ENCODE measurements at places on chromosomes 3 and 15. TPM values are rescaled to one million over a fixed set of nuclear protein-coding genes. Genes with fewer than 3 reads are reported as not detected.

GRCh38 chr3:45312836-45313493, 75.4 kb upstream of the LARS2 start:
- no peak for DNase-seq
- peaks cover 25% of the 10 kb centered on the region for H3K4me1 ChIP-seq
- peak overlapping the region; percentile 69 for H3K27ac ChIP-seq
- H3K27me3 ChIP-seq, result no peaks in the 10 kb centered on the region
- no peak overlapping the region for H3K4me3 ChIP-seq
- H3K36me3 ChIP-seq, result no peaks in the 10 kb centered on the region

DNA sequence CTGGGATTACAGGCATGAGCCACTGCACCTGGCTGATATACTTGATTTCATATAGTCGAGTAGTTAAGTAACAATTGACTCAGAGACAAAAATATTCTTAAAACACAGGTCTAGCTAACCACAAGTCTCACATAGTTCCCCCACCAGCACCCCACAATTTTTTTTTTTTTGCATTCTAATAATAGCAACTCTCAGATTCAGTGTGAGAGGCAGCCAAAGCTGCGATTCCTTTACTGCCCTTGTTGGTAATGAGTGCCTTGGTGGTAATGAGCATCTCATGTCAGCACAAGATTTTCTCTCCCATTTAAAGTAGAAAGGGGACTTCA, 72.5 kb downstream of the WWTR1 start:
- no peak for DNase-seq
- H3K4me3 ChIP-seq, result no peak overlapping the region
- no peaks in the 10 kb centered on the region for H3K27me3 ChIP-seq
- no peaks in the 10 kb centered on the region for H3K36me3 ChIP-seq
- no peak overlapping the region for H3K27ac ChIP-seq

DNA sequence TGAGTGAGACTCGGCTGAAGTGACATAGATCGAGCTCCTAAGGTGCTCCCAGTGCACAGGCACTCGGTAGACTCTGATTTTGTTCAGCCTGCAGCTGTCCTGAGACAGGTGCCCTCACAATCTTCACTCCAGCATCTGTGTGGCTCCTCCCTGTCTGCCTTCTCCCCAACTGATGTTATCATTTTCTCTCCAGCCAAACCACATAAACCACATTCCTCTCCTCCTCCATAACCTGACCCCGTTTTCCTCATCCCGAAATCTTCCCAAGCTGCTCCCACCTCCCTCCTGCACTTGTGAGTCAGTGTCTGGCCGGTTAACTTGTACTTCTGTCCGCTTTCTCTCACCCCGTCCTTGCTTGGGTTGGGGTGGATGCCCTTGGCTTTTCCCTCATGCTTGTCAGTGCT, 93.3 kb upstream of the HACD2 start:
- no peaks in the 10 kb centered on the region for H3K36me3 ChIP-seq
- DNase-seq, result no peak
- H3K4me3 ChIP-seq, result no peak overlapping the region

- no peak overlapping the region for H3K4me3 ChIP-seq
- no peaks in the 10 kb centered on the region for H3K27me3 ChIP-seq
- peaks cover 8% of the 10 kb centered on the region for H3K4me1 ChIP-seq
- no peaks in the 10 kb centered on the region for H3K36me3 ChIP-seq
- no peak for DNase-seq
Measured at GRCh38 chr3:71518089-71518488, 65.4 kb downstream of the FOXP1 start.

- DNase-seq, result peak; percentile 80
- no peaks in the 10 kb centered on the region for H3K27me3 ChIP-seq
- H3K27ac ChIP-seq, result no peak overlapping the region
- H3K4me1 ChIP-seq, result no peaks in the 10 kb centered on the region
Measured at GRCh38 chr3:133384331-133385027, 15.4 kb upstream of the BFSP2 start.

DNA sequence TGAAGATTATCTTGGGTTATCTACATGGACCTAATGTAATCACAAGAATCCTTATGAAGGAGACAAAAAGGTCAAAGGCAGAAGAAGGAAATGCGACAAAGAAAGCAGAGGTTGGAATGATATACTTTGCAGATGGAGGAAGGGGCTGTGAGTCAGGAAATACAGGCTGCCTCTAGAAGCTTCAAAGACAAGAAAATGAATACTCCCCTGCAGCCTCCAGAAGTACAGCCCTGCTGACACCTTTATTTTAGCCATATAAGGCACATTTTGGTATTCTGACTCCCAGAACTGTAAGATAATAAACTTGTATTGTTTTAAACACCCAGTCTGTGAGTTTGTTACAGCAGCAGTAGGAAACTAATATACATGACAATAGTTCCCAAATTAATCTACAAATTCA, 58.6 kb downstream of the SIDT1 start:
- no peaks in the 10 kb centered on the region for H3K27me3 ChIP-seq
- H3K36me3 ChIP-seq, result no peaks in the 10 kb centered on the region
- no peak for DNase-seq
- peaks cover 2% of the 10 kb centered on the region for H3K4me1 ChIP-seq
- H3K27ac ChIP-seq, result no peak overlapping the region
- no peak overlapping the region for H3K4me3 ChIP-seq

GRCh38 chr3:124885466-124886167, 1.5 kb downstream of the ITGB5 start:
- no peaks in the 10 kb centered on the region for H3K27me3 ChIP-seq
- H3K36me3 ChIP-seq, result no peaks in the 10 kb centered on the region
- peaks cover 41% of the 10 kb centered on the region for H3K4me1 ChIP-seq
- no peak overlapping the region for H3K27ac ChIP-seq
- peak overlapping the region; percentile 66 for H3K4me3 ChIP-seq

- peak within 1 kb of the TSS; percentile 69 for H3K4me3 ChIP-seq
- no peaks in the 10 kb centered on the region for H3K27me3 ChIP-seq
- H3K27ac ChIP-seq, result no peak within 1 kb of the TSS
- H3K4me1 ChIP-seq, result peaks cover 7% of the 10 kb centered on the region
- H3K36me3 ChIP-seq, result no peaks in the 10 kb centered on the region
Measured at GRCh38 chr15:80695099-80695910, at the start of gene ABHD17C. Gene ABHD17C, plus strand, starts transcription at chr15:80695310. Its CDS starts 120 bp downstream, at chr15:80695430.

DNA sequence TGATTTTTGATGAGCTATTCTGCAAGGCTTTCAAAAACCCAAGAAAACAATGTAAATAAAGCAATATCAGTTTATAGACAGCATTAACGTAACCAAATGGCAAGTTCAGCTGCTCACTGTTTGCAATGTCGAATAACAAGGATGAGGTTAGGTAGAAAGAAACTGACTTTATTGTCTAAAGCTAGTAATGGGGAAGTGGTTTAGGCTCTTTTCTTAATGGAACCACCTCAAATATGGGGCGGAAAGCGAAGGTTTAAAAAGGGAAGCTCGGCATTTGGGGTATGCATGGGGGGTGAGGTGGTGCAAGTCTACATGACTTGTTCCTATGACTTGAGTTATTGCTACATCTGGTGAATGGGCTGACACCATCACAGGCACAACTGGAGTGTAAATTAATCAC, 1060.2 kb downstream of the NSUN3 start:
- no peaks in the 10 kb centered on the region for H3K27me3 ChIP-seq
- no peaks in the 10 kb centered on the region for H3K36me3 ChIP-seq
- no peak overlapping the region for H3K4me3 ChIP-seq
- DNase-seq, result no peak

- H3K36me3 ChIP-seq, result peaks cover 24% of the 10 kb centered on the region
- DNase-seq, result no peak
- H3K4me1 ChIP-seq, result peaks cover 34% of the 10 kb centered on the region
- H3K27me3 ChIP-seq, result no peaks in the 10 kb centered on the region
- H3K4me3 ChIP-seq, result no peak overlapping the region
- no peak overlapping the region for H3K27ac ChIP-seq
Measured at GRCh38 chr3:51389423-51390183, 1.5 kb upstream of the RBM15B start.

DNA sequence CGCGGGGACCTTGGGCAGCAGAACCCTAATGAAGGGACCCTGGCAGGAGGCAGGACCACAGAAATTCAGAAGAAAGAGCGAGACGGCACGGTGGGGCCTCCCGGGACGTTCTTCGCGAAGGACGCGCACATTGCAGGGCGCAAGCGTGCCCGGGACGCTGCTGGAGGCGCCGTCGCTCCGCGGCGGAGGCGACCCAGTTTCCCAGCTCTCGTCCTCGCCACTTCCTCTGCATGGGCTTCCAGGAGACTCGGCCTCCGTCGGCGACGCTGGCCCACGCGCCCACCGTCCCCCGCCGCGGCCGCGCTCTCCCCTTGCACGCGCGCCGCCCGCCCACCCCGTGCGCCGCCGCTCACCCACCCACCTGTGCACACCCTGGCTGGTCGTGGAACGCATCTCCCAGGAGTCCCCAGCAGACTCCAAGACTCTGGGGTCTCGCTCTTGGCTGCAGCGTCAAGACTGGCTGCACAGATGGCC, 31.8 kb upstream of the SMAD3 start:
- peak overlapping the region; percentile 5 for H3K4me3 ChIP-seq
- peaks cover 48% of the 10 kb centered on the region for H3K4me1 ChIP-seq

DNA sequence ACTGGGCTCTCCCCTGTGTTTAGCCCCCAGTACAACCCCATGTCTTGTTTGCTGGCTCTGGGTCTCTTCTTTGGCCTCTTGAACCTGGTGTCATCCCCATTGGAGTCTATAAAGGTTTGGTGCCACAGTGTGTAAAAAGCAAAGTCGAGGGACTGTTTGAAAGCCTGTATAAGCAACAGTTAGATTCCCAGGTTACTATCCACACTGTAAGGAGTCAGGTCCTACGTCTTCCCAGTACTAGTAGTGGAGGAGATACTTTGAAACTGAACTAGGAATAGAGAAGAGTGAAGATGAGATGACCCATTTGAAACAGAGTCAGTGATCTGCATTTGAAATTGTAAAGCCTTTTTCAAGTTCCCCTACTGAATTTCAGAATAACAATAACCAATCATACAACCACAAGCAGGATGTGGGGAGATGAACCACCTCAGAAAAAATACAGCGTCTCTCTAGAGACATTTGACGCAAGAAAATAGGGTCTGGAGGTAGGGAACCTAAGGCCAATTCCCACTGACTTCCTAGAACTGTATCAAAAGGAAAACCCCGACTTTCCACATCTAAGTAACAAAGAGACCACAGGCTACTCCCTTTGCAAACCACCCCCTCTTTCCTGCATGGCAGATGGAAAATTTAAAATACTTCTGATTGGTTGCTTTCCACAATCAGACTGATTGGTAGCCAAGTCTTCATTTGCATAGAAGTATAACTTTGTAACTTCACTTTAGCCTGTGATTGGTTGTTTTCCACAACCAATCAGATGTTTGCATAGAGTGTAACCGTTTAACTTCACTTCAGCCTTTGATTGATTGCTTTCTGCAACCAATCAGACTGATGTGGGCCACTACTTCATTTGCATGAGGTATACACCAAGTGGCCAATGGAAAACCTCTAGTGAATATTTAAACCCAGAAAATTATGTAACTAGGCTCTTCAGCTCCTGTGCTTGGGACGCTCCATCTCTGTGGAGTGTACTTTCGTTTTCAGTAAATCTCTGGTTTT, 49.9 kb upstream of the NEDD4 start:
- no peaks in the 10 kb centered on the region for H3K36me3 ChIP-seq
- peaks cover 5% of the 10 kb centered on the region for H3K4me1 ChIP-seq
- H3K4me3 ChIP-seq, result no peak overlapping the region
- H3K27me3 ChIP-seq, result no peaks in the 10 kb centered on the region
- no peak overlapping the region for H3K27ac ChIP-seq

DNA sequence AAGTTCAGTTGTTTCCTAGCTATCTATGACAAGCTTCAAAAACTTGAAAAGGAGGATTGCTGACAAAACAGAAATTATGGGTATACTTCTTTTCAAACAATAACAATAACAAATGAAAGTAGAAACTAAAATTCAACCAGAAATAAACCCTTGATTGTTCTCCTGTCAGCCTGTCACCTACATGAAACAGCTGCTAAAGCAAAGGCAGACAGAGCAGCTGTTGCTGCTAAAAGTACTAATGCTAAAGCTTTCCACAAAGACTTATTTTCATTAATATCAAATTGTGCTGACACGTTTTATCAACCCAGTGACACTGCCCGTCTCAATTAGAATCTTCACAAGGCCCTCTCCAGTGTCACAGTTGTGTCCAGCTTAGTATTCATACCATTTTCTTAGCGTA, 533.2 kb upstream of the GBE1 start:
- no peak overlapping the region for H3K4me3 ChIP-seq
- no peak overlapping the region for H3K27ac ChIP-seq
- DNase-seq, result no peak
- H3K27me3 ChIP-seq, result no peaks in the 10 kb centered on the region
- no peaks in the 10 kb centered on the region for H3K4me1 ChIP-seq

DNA sequence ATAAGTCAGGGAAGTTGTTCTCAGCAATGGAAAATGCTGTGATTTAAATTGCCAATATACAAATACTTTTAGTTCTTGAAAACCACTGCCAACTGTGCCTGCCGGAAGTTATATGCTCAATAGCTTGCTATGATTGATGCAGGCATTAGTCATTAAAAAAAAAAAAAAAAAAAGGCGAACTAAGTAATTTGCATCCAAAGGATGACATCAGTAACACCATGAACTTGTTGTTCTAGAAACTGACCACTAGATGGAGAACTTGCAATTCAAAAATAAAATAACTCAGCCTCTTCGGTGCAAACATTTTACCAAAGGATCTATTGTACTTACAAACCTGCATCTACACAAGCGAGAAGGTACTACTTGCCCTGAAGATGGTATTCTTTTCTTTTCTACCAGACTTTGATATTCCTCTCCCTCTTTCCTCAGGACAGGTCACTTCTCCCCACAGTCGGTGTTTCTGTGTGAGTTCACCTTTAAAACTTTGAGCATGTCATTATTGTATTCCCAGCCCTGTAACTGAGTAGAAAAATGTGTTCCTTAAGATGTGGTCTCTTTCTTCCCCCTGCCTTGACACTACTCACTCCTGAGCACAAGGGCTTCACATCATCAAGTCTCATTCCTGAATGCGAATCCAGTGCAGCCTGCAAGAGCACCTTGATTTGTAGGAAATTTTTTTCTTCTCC, 115.0 kb upstream of the VEPH1 start:
- no peak overlapping the region for H3K27ac ChIP-seq
- H3K4me3 ChIP-seq, result no peak overlapping the region
- H3K27me3 ChIP-seq, result no peaks in the 10 kb centered on the region
- no peaks in the 10 kb centered on the region for H3K36me3 ChIP-seq
- no peak for DNase-seq
- H3K4me1 ChIP-seq, result no peaks in the 10 kb centered on the region

GRCh38 chr3:72086042-72086742, 301.2 kb upstream of the PROK2 start:
- no peaks in the 10 kb centered on the region for H3K27me3 ChIP-seq
- no peak overlapping the region for H3K4me3 ChIP-seq
- no peak overlapping the region for H3K27ac ChIP-seq

GRCh38 chr15:62818691-62819090, 223.9 kb upstream of the TPM1 start:
- H3K27me3 ChIP-seq, result no peaks in the 10 kb centered on the region
- H3K36me3 ChIP-seq, result no peaks in the 10 kb centered on the region
- no peaks in the 10 kb centered on the region for H3K4me1 ChIP-seq
- H3K27ac ChIP-seq, result no peak overlapping the region
- H3K4me3 ChIP-seq, result no peak overlapping the region

GRCh38 chr3:47910777-47911440, 105.3 kb downstream of the MAP4 start:
- H3K27me3 ChIP-seq, result no peaks in the 10 kb centered on the region
- peaks cover 2% of the 10 kb centered on the region for H3K4me1 ChIP-seq
- H3K36me3 ChIP-seq, result peaks cover 23% of the 10 kb centered on the region
- H3K4me3 ChIP-seq, result no peak overlapping the region

Gene REC114
- not detected for total RNA-seq

Gene GOLGA8S
- total RNA-seq, result 0.11 TPM

Gene ACAP2
- 35.1 TPM for total RNA-seq

Gene C3orf49
- total RNA-seq, result not detected

Gene PPP1R14D
- not detected for total RNA-seq

Gene TMC3
- total RNA-seq, result not detected

Gene ENTPD3
- 0.44 TPM for total RNA-seq

Gene INKA1
- 1.8 TPM for total RNA-seq

Gene NR2E3
- 0.56 TPM for total RNA-seq

Gene CCR9
- total RNA-seq, result not detected
